ENCODE measurements at places on chromosomes 4 and X.

DNA sequence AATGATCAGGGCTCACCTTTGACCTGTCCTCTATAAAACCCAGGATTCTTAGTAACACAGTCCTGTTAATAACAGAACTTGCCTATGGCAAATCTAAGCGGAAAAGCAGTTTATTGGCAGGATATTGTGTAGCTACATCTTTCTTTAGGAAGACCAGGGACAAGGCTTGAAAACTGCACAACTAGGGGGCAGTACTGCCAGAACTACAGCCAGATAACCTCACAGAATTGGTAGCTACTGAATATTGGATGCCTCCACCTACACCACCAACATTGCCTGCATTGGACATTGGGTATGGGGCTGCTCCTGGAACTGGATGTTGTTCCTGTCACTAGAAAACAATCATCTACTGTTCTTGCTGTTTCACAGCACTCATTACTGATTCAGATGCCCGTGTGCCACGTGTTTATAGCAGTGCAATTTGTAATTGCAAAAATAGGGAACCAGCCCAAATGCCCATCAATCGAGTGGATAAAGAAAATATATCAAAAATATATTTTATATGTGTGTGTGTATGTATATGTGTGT, 47.4 kb downstream of the REPS2 start:
- no peak for DNase-seq

DNA sequence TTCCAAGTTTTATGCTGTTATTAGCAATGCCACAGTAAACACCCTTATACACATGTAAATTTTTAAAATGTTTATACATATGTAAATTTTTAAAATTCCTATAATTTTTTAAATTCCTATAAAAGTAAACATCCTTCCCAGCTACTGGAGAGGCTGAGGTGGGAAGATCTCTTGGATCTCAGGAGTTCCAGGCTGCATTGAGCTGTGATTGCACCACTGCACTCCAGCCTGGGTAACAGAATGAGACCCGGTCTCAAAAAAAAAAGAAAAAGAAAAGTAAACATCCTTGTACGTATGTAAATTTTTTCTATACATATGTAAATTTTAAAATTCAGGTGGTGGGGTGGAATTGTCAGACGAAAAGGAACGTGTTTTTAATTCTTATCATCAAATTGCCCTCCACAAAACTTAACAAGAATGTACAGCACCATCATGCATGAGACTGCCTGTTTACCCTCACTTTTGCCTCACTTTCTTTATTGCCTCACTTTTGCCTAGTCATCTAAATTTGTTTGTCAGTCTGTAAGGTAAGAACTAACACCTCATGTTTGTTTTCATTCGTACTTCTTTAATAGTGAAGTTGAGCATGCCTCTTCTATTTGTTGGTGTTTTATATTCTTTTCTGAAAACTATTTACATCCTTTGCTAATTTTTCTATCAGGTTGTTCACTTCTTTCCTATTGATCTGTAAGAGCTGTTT, 8.0 kb downstream of the SLC7A3 start:
- DNase-seq, result no peak

GRCh38 chr4:26491449-26492170, 1.3 kb upstream of the CCKAR start:
- no peak for DNase-seq

- no peak for DNase-seq
These were observed 80.5 kb downstream of the TBC1D9 start for GRCh38 chr4:140675599-140676231.

Measured in bone marrow (tissue), 2 donors.